ENCODE measurements at places on chromosomes 16 and 17.

DNA sequence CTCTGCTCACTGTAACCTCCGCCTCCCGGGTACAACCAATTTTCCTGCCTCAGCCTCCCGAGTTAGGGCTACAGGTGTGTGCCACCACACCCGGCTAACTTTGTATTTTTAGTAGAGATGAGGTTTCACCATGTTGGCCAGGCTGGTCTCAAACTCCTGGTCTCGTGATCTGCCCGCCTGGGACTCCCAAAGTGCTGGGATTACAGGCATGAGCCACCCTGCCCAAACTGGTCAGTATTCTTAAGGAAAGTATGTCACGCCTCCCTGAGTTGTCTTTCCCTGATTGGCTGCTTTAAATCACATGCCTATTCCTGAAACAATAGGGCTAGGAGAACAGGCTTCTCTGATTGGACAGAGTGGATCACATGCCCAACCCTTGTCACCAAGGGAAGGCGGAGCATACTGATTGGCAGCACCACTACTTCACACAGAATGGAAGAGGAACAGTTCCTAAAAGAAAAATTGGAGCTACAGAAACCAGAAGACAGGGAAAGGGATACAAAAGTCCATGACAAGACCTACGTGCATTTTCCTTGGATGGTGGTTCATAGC lies 17.6 kb upstream of the CYB5B start:
- no peak for DNase-seq

GRCh38 chr16:52453644-52454043 lies 93.3 kb downstream of the TOX3 start:
- no peak for DNase-seq

DNA sequence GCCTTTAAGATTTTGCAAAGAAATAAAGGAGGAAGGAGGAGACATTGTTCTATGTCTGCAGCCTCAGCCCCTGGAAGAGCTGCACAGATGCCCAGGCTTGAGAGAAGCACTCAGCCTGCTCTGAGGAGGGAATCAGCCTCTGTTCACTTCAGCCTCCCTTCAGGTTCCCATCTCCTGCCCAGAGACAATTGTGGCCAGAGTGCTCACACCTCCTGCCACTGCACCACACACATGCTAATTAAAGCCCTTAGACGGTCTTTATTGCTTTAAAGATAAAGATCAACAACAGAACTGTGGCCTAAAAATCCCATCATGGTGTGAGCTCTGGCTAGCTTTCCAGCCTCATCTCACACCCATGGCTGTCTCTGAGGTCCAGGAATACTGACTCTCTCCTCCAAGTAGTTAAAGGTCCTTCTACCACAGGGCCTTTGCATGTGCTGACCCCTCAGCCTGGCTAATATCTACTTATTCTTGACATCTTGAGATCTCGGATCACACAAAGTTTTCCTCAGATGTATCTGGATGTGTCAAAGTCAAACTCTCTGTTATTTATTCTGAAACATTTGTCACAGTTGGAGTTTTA lies 33.8 kb downstream of the CHD9NB start:
- no peak for DNase-seq

- no peak for DNase-seq
Observed at GRCh38 chr17:61468263-61468907, 16.2 kb downstream of the TBX4 start.

- DNase-seq = no peak
Observed at GRCh38 chr17:34581446-34582184, 2.2 kb downstream of the TMEM132E start.

DNA sequence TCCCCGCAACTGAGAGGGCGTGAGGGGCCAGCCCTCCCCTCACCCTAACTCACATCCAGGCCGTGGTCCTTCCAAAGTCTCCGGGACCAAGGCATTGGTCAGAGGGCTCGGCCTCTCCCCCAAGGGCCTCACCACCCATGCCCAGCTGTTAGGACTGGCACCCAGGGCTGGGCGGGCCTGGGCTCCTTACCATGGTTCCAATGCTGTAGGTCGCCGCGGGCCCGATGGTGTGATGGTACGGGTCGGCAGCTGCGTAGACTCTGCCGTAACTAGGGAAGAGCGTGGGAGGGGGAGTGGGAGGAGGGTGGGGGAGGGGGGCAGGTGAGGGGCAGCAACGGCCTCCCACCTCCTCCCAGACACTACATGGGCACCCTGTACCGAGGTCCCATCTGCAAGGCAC lies 19.6 kb downstream of the ENGASE start:
- DNase-seq = no peak

Data from activated CD4-positive, alpha-beta T cell treated with anti-CD3 and anti-CD28 coated beads for 48 hours (primary cell).